ENCODE measurements at places on chromosomes 2 and 18.
A peak's percentile ranks its signal among the peaks of the same experiment; 100 is the strongest.

- no peak for DNase-seq
Measured at GRCh38 chr2:3594493-3595281, at the start of gene COLEC11. Gene COLEC11 (plus strand): TSS chr2:3595112. CDS start chr2:3604341, 9,229 bp downstream.

DNA sequence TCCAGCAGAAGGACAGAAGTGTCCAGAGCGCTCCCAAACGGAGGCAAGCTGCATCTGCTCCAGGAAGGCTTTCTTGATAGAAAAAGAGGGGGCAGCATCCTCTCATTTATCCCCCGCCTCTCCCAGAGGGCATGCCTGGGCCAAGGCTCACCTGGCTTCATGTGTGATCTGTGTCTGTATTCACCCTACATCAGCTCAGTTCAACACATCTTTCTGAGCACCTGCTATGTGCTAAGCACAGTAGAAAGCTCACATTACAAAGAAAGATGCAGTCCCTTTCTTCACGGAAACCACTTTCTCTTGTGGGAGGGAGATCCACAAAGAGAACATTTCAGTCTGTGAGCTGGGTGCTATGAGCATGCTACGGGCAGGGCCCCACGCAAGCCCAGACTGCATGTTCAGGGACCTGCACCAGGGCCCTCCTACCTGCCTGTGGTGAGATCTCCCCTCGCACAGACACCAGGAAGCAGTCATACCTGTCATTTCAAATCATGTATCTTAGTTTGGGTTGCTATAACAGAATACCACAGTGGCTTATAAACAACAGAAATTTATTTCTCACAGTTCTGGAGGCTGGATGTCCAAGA is 90.7 kb downstream of the PDCL3 start:
- DNase-seq = no peak

- no peak for DNase-seq
Measured at GRCh38 chr2:215483431-215483830, 47.6 kb upstream of the FN1 start.

DNA sequence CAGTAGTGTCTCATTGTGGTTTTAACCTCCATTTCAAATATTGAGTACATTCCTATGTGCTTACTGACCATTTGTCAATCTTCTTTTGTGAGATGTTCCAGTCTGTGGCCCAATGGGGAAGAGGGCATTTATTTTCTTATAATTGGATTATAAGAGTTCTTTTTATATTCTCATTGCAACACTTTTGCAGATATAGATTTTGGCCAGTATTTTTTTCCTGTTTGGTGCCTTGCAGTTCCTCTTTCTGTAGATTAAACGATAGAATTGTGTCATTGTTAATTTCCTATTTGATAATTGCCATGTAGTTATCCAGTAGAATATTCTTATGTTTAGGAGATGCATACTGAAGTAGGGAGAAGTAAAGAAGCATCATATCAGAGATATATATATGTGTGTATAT is 56.4 kb upstream of the CYTIP start:
- DNase-seq = no peak

DNA sequence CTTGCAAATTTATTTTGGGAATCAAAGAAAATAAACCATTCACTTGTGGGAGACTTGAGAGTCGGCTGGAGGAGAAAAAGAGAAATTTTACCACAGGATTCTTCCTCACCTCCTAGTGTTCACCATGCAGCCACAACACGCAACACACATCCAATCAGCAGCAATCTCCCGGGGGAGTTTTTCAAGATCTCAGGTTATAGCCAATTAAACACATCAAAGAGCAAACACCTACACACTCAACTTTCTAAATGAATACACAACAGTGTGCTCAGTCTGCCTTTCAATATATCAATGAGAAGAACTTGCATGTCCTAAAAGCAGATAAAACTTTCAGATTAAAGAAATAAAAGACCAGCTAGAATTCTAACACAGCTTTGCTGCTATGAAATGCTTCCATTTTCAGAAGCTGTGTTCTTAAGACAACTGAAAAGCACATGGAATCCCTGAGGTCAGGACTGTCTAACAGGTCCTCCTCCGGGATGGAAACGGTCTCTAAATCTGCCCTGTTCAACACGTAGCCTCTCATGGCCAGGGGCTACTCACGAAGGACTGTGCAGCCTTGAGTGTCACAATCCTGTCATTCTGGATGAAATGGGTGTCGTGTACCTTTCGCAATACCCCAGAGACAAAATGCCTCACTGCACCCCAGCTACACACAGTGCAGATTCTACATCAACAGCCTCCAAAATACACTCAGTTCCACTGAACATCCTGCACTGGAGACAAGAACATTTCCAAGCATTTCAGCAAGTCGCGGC is 84.2 kb downstream of the ZNF516 start:
- no peak for DNase-seq

DNA sequence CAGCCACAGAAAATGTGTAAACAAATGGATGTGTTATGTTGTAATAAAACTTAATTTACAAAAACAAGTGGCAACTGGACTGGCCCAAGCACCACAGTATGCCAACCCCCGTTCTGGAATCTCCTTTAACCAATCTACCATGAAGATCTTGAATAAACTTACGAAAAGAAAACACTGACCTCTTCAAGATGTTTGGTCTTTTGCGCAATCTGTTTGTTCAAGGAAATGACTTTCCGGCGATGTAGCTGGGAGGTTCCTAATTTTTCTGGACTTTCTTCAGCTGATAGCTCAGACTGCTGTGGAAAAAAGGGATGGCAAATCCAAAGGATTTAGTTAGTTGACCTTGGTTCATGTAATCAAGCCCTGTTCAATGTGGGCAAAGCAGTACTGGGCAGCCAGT is 55.7 kb downstream of the CCDC93 start:
- peak; percentile 62 for DNase-seq

- no peak for DNase-seq
Measured at GRCh38 chr2:22753476-22753875, 631.5 kb upstream of the KLHL29 start.

DNA sequence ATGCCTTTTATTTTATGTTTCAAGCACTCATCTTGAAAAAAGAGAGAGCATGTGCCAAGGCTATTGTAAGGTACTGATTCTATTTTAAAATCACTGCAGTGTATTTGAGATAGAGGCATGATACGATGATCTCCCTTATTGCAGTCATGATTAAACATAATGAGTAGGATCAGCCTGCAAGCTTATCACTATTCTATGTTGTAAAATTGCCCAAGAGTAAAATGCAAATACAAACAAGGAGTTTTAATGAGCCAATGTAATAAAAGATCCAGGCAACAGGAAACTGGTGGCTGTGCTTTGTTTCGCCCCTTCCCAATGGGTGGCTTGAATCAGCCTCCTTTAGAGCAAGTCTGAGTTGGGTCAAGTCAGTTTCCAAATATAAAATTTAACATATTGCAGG is 116.4 kb upstream of the RBMS1 start:
- DNase-seq = no peak

GRCh38 chr2:196985511-196986183 is 59.1 kb upstream of the PGAP1 start:
- DNase-seq = no peak

DNA sequence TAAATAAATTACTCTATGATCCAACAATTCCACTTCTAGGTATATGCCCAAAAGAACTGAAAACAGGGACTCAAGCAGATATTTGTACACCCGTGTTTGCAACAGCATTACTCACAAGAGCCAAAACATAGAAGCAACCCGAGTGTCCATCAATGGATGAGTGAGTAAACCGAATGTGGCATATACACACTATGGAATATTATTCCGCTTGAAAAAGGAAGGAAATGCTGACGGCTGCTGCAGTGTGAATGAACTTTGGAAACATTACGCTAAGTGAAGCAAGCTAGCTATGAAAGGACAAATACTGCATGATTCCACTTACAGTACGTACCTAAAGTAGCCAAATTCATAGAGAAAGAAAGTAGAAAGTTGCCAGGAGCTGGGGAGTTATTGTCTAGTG is 32.2 kb downstream of the MREG start:
- no peak for DNase-seq

GRCh38 chr18:63904694-63905093 is 3.1 kb upstream of the SERPINB10 start:
- no peak for DNase-seq

DNA sequence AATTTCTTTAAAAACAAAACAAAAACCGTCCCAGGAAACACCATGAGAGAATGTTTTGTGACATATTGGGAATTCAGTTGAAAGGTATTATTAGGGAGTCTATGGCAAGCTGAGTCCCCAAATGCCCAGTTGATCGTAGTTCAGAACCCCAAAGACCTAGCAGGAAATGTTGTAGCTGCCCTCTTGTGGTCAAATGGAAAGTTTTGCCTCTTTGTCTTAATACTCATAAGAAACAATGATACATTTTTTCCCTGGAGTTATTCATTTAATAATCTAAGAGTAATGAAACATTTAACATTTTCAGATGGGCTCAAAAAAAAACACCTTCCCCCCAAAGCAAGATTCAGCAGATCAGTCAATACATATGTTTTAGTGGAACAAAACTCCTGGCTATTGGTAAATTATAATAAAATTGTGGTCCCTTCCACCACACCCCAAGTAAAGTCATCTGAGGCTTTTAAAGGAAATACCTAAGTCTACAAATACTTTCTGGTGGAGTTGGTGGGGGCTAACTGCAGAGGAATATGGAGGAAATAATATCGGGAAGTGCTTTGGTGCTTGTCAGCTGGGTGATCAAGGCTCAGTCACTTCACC is 37.8 kb upstream of the EFEMP1 start:
- peak; percentile 50 for DNase-seq

GRCh38 chr18:3447068-3447894 is 2.7 kb upstream of the TGIF1 start:
- no peak for DNase-seq

DNA sequence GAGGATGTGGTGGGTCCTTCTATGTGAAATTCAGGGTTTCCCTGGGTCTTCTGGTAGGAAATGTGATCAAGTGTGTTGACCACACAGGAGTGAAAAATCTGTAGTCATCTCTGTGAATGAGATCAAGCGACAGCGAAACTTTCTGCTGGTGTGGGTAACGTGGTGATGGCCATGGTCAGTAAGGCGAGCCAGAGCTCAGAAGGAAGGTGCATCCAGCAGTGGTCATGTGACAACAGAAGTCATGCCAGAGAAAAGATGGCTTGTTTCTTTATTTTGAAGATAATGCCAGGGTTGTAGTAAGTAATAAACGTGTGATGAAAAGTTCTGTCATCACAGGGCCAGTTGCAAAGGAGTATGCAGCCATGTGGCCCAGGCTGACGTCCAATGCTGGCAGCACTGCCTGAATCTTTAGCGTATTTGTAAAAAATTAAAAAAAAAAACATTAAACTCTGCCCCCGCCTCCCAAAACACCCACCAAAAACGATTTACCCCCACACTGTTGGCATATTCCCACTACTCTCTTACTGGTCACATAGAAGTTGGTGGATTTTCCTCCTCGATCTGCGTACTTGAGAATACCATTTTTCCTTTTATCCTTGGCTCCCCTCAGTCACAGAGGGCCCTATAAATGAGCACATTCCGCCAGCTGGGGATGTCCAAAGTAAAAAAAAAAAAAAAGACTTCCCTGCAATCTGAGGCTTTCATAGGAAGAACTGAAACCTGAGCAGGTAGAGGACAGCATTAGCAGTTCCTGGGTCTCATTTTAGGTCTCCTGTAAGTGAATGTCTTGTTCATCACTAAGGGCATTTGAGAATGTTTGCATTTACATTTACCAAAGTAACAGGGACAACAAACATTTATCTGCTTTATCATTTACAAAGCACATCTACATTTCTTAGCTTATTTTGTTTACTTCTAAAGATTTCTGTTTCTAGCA is 70.6 kb downstream of the SLC4A3 start:
- DNase-seq = no peak

- DNase-seq = no peak
Measured at GRCh38 chr2:190432567-190433231, 24.5 kb downstream of the MFSD6 start.

GRCh38 chr2:72289283-72289682 is 141.6 kb upstream of the CYP26B1 start:
- DNase-seq = no peak

DNA sequence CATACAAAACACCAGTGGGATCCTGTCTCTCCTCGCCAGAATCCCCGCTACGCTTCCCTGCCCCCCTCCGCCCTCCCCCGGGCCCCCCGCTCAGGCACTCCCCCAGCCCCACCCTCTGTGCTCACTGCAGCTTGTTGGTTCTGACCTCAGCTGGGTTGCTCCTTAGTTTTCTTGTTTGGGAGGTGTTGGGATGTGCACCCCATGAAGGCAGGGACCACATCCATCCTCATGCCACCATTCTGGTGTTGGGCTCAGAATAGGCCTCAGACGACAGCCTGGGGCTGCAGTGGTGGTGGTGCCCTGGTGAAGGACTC is 4.6 kb downstream of the SNED1 start:
- DNase-seq = no peak

GRCh38 chr2:241618296-241618805 is 18.6 kb downstream of the THAP4 start:
- no peak for DNase-seq

GRCh38 chr18:40367576-40367975 is 1587.5 kb upstream of the PIK3C3 start:
- DNase-seq = no peak

- DNase-seq = no peak
Measured at GRCh38 chr2:38474715-38475566, 97.9 kb upstream of the ATL2 start.

- DNase-seq = no peak
Measured at GRCh38 chr2:224817676-224818075, 101.5 kb upstream of the CCDC195 start.

DNA sequence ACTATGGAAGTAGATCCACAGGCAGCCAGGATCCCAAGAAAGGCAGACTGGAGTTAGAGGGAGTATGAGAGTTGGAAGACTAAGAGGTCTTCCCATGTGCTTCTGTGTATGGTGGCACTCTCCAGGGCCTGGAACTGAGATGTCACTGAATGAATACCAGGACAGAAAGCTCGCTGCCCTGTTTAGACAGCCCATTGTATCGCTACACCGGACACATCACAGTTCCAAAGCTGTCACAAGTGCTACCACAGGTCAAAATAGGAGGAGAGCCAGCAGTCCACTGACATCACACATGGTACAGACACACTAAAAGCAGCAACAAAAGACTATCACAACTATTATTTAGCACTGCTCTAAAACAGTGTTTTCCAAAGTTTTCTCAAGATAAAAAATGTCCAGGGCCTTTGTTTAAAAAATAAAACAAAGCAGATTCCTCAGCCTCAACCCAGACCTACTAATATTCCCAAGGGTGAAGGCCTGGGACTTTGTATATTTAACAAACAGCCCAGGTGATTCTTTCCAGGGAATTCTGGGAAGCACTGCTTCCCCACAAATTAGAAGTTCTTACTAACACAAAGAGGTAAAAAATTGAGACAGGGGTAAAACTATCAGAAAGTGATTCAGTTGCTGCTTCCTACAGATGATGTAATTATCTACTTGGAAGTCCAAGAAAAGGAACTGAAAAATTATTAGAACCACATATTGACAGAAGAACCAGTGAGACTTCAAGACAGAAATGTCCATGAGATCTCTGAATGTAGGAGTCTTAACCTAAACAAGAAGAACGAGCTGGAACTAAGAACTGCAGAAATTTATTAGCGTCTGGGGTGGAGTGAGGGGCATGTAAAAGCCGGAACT is 116.0 kb downstream of the DTNB start:
- no peak for DNase-seq
